Activated CD8-positive, alpha-beta memory T cell treated with anti-CD3 and anti-CD28 coated beads for 24 hours (primary cell): ENCODE measurements at places on chromosomes 11 and 22.
A peak's percentile ranks its signal among the peaks of the same experiment; 100 is the strongest.

GRCh38 chr11:16946477-16947282 is 67.5 kb downstream of the PLEKHA7 start:
- DNase-seq = no peak

DNA sequence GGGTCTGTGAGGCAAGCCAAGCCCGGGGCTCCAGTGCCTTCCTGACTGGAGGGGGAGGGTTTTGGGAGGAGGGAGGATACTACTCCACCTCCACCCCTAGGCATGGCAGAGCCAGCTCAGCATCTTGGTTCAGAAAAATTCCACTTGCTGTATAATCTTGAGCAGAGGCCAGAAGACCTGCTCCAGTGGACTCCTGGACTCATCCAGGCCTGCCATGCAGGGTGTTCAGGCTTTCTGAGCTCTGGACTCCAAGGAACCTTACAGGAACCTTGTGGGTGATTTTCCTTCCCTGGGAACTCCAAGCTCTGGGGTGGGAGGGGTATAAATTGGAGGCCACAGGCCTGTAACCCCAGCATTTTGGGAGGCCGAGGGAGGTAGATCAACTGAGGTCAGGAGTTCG is 9.4 kb downstream of the CSDC2 start:
- DNase-seq = no peak

- no peak for DNase-seq
These were observed 38.2 kb downstream of the KIAA0930 start for GRCh38 chr22:45202333-45203149.

GRCh38 chr11:119144825-119145486 is 3.9 kb upstream of the ABCG4 start:
- DNase-seq = no peak

DNA sequence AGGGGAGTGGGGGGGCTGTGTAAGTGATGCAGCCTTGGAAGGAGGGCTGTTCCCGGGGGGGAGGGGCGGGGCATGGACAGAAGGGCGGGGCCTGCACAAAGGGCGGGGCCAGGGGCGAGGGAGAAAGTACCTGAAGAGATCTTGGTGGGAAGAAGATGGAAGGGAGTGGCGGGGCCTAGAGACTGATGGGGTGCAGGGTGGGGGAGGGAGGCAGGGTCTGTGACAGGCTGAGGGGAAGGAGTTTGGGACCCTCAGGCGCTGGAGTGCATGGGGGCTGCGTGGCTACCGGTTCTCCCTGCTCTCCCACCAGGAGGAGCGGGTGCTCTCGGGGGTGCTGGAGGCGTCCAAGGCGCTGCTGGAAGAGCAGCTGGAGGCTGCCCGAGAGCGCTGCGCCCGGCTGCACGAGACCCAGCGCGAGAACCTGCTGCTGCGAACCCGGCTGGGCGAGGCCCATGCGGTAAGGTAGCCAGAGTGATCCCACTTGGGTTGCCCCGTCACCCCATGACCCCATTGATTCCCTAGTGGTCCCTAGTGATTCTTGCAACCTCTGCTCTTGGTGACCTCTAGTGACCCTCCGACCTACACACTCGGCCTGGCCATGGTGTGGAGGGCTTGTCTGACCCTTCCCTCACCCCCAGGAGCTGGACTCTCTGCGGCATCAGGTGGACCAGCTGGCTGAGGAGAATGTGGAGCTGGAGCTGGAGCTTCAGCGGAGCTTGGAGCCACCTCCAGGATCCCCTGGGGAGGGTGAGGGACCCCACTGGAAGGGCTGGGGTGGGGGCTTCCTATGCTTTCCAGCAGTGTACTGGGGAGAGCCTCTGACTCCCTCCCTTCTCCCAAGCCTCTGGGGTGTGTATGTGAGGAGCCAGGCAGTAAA is 3.1 kb downstream of the CCDC88B start:
- no peak for DNase-seq

DNA sequence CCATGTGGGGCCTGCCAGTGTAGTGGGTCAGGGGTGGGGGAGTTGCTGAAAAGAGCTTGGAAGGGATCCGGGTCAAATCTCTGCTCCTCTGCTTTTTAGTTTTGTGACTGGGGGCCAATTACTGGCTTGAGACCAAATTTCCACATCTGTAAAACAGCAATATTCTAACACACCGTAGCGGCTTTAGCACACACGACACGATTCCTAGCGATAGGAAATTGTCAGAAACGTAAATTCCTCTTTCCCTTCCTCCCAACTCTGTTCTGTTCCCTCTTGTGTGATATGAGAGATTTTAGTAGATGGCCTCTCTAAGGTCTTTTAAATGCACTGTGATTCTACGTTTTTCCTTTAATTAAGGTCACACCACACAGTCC is 71.9 kb downstream of the MICAL2 start:
- DNase-seq = no peak

- DNase-seq = no peak
These were observed 13.7 kb upstream of the BCL9L start for GRCh38 chr11:118939404-118939915.

- no peak for DNase-seq
These were observed 226.9 kb downstream of the OPCML start for GRCh38 chr11:133305208-133305956.

DNA sequence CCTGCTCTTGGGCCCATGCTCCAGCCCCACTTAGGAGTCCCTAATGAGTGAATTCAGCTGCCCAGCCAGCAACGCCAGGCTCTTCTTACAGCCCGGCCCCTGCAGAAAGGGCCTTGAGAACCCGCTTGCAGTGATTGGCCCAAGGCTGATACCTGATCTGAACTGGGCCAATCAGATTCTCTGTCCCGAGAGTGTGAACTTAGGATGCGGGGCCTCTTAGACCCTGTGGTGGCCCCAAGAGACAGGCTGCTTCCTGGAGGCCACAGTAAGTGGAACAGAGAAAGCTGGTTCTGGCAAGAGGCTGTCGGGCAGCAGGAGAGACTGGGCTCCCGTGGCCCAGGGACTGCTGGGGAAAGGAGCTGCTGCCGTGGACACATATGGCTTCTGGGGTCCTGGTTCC is 11.5 kb downstream of the VSTM5 start:
- no peak for DNase-seq

- DNase-seq = no peak
These were observed 39.0 kb upstream of the KCNQ1OT1 start for GRCh38 chr11:2738551-2739431.

DNA sequence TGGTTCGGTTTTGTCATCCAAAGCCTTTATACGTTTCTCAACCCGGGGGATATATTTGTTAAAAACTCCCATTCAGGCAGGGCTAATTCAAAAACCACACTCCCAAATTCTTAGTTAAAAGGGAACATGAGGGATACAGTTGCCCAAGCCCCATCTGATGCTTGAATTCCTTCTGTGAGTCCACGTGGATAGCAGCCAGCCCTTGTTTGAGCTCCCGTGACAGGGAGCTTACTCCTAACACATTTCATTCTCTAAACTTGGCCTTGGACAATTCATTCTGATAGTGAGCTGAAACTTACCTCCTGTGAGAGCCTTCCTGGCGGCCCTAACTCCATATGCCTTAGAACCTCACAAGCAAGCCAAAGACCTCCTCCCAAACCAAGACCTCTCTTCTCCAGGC is 357.5 kb downstream of the TENM4 start:
- DNase-seq = no peak

GRCh38 chr11:134481135-134481534 is 69.1 kb upstream of the B3GAT1 start:
- no peak for DNase-seq

DNA sequence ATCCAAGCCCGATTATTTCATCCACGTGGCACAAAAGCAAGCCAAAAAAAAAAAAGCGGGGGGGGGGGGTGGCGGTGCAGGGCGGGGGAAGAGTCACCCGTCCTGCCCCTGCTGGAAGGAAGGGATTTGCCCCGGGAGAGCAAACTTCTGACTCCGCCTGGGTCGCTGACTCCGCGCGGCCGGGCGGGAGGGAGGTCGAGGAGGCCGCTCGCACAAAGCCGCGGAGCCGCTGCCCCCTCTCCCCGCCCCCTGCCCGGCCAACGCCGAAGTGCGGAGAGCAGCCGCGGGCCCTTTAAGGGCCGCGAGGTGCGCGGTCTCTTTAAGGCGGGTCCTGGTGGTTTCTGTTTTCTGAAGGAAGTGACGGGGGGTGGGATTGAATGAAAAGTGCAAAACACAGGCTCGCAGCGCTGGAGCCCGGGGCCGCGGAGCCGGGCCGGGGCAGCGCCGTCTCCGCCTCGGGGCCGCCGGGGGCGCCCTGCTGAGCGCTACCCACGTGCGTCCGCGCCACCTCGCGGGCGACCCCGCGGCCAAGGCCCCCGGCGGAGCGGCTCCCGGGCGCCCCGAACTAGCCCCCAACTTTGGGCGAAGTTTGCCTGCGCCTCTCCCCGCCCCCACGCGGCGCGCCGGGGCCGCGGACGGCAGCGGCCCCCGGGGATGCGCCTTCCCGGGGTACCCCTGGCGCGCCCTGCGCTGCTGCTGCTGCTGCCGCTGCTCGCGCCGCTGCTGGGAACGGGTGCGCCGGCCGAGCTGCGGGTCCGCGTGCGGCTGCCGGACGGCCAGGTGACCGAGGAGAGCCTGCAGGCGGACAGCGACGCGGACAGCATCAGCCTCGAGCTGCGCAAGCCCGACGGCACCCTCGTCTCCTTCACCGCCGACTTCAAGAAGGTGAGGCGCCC is at the start of gene OAF:
TSS of gene OAF (plus strand) at position 407 of the 896 bp plus-strand sequence. CDS start at position 655, 248 bp downstream.
- DNase-seq = peak; percentile 81

- no peak for DNase-seq
These were observed 62.0 kb upstream of the CLTCL1 start for GRCh38 chr22:19353363-19354131.

- DNase-seq = peak; percentile 72
These were observed 87.0 kb downstream of the CSNK2A3 start for GRCh38 chr11:11265994-11266606.

DNA sequence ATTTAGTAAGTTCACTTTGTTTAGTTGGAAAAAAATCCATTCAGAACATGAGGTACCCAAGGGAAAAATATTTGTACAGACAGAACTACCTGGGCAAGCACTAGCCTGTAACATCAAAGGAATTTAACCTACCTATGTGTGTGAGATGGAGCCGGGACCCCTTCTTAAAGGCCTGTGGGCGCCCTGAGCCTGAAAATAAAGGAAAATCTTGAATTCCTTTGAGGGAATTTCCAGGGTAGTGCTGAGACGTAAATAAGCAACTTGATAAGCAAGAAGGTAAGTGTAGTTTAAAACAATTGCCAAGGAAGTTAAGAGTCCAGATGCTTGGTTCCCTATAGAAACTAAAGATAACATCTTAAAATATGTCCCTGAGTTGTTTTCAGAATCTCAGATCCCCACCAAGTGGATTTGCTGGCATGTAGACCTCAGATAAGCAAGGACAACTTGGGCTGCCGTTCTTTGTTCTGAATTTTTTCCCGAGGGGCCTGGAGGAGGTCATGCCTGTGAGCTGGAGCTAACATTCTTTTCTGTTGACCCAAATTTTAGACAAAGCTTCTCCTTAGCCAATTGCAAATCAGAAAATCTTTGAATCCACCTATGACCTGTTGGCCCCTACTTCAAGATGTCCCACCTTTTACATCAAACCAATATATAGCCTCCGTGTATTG is 31.0 kb downstream of the MED17 start:
- DNase-seq = no peak

- DNase-seq = peak; percentile 62
These were observed 669 bp upstream of the BCR start for GRCh38 chr22:23179381-23180299.

DNA sequence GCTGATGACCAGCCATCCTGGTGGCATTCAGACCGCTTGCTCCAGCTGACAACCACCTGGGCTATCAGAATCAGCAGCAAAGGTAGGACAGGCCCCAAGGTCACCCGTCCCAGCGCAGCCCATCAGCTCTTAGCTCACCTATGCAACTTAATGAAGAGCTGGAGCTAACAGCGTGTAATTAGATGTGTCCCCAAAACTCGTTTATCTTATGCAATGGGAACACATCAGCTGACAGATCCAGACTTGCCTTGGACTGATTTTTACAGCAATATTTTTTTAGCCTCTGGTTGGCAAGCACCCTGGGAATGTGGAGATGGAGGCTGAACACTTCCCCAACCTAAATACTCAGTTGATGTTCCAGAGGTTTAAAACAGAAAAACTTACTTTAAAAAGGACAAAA is 76.0 kb downstream of the PACSIN2 start:
- DNase-seq = no peak

DNA sequence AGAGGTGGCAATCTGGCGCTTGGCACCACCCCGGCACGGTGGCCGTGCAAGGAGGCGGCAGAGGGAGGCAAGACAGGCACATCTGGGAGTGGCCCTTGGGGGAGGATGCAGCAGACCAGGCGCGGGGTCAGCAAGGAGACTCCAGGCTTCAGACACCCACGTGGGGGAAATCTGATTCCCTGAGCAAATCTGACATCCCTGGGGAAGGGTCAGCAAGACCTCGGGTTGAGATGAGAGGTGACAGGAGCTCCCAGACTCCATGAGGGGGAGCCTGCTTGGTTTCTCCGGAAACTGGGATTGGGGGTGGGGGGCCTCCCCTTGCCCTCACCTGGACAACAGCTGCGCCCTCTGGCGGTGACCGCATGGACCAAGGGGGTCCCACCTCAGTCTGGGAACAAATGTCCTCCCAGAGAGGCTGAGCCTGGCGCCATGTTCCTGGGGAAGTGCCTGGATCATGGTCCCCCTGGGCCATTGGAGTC is 4.0 kb upstream of the RCOR2 start:
- peak; percentile 74 for DNase-seq

GRCh38 chr22:37457093-37457893 is 28.9 kb downstream of the MFNG start:
- peak; percentile 97 for DNase-seq

DNA sequence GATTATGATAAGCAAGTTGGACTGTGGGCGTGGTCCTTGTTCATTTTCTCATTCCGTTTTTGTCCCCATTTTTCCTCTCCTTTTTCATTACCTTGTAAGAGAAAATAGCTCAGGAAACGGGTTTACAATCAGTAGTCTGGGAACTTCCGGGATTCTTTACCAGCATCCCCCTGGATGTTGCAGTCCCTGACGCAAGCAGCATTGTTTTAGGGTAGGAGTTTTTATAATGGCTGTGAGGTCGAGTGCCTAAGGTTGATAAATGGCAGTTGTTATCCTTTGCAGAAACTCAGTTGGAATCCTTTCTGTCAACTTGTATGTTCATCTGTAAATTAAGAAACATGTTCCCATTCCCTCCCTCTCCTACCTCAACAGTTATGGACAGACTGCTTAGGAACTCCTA is 68.3 kb downstream of the ARHGEF12 start:
- DNase-seq = no peak

DNA sequence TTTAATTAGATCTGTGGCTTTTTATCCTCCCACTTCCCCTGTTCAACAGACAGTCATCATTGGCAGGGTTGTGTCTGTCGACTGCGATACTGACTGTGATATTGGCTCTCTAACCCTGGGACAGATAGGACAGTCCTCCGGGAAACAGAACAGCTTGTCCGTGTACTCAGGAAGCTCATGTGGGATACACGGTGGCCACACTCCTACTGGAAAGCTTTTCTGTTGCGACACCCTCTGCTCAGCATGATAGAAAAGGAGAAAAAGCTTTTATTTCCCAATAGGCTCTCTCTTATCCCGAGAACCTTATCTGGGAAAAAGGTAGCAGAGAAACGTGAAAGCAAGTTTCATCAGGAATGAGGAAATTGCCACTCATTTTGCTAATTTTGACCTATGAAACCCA is 60.4 kb upstream of the HSPA8 start:
- no peak for DNase-seq
